HT1080 (cell line): ENCODE measurements at places on chromosomes 6 and 20. TPM values are rescaled to one million over a fixed set of nuclear protein-coding genes. Genes with fewer than 3 reads are reported as not detected.
A peak's percentile ranks its signal among the peaks of the same experiment; 100 is the strongest.

GRCh38 chr20:9352739-9353138 lies 161.7 kb upstream of the LAMP5 start:
- no peak for DNase-seq

DNA sequence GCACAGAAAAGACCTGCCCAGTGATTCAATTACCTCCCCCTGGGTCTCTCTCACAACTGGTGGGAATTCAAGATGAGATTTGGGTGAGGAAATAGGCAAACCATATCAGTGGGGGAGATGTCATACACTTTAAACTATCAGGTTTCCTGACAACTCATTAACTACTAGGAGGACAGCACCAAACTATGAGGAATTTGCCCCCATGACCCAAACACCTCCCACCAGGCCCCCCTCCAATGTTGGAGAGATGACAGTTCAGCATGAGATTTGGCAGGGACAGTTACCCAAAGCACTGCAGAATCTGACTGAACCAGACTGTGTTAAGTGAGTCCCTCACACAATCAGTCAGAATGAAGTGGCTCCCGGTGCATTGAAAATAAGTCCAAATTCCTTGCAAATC lies 148.0 kb downstream of the TTLL2 start:
- DNase-seq = no peak

DNA sequence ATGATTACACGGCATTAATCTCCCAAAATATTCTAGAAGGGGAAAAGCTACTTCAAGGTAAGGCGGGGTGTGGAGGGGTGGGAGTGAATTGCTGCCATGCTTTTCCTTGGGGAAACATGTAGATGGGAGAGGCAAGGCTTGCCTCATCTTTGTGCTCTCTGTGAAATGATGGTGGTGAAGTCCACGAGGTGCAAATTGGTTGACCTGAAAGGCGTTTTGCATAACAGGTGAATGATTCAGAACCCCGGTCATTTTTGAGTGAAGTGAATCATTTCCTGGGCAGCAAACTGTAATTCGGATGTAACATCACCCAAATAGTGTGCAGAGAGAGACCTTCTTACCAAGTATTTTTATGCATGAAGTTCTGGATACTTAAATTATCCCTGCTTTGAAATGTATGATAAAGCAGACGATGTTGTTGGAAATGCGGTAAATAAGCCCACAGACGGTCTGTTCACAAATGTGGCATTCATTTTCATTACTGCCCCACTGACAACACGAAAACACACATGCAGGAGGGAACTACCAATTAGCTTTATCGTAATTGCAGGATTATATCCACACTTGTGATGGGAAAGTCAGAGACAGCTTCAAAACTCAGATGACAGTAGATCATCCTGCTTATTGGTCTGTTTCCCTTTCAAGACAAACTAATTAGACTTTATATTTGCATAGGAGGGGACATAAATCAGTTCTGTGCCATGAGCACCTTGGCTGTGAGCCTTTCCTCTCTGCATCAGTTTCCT lies 3.0 kb downstream of the CDH4 start:
- peak; percentile 80 for DNase-seq

DNA sequence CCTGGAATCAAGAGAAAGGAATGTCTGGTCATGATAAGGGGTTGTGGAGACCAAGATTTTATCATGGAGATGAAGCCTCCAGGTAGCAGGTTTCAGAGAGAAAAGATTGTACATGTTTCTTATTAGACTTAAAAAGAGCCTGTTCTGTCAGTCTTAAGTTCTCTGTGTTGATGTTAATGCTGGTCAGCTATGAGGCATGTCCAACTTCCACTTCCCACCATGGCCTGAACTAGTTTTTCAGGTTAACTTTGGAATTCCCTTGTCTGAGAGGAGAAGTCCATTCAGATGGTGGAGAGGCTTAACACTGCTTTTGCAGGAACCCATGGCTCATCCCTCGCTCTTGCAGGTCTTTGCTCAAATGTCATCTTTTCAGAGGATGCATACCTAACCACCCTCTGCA lies 27.5 kb upstream of the TAB2 start:
- no peak for DNase-seq

DNA sequence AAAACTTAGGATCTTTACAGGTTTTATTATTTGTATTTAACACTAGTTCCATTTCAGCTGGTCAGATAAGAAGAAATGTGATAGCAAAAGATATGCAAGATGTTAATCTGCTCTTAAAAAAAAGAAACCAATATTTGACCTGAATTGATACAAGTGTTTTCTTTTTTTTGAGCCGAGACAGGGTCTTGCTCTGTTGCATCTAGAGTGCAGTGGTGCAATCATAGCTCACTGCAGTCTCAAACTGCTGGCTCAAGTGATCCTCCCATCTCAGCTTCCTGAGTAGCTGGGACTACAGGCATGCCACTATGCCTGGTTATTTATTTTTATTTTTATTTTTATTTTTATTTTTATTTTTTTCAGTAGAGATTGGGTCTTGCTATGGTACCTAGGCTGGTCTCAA lies 133.0 kb downstream of the GMPR start:
- no peak for DNase-seq

The RTEL1 gene
- total RNA-seq = 13.1 and 19.3 TPM in 2 replicates

DNA sequence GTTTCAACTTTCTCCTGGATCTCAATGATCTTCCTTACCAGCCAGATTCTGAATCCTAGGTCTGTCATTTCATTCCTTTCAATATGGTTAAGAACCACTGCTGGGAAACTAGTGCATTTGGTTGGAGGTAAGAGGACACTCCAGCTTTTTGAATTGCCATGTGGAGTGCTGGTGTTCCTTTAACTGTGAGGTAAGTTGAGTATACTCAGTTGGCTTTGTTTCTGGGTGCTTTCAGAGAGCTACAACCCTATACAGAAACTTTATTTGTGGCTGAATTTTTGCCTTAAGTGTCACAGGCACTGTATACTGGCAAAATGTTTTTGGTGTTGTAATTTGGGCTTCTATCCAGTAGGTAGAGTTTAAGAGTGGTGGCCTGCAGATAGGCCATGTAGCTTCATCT lies 175.8 kb downstream of the TBC1D32 start:
- DNase-seq = no peak

DNA sequence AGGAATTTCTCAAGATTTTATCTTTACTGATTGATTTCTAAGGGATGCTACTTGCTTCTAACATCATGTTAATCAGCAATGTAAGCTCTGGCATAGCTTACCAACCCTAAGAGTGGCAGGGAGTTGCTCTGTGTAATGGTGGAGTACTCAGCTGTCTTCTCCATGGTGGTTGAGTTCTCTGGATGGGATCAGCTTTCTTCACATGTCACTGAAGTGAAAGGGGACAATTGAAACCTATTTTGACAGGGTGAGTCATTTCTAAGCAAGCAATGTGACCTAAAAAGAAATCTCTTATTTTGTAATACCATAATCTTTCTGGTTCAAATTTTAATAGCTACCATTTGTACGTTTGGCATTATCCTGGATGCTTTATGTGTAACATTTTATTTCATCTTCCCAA lies 430.4 kb downstream of the GJA1 start:
- DNase-seq = no peak

The MROH8 gene
- total RNA-seq = 1.5 and 3.3 TPM in 2 replicates

DNA sequence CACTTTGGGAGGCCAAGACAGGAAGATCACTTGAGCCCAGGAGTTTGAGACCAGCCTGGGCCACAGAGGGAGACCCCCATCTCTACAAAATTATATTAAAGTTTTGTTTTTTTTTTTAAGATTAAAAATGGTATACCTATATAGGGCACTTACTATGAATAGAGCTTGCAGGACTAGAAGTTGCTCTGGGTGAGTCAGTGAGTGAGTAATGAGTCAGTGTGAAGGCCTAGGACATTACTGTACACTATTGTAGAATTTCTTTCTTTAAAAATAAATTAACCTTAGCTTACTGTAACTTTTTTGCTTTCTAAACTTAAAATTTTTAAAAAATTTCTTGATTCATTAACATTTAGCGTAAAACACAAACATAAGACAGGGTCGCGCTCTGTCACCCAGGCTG lies 29.7 kb downstream of the STK35 start:
- DNase-seq = peak; percentile 70

GRCh38 chr20:2606507-2607006 lies 45.9 kb upstream of the NOP56 start:
- DNase-seq = no peak

- no peak for DNase-seq
Observed at GRCh38 chr20:15138548-15139126, 801.2 kb upstream of the FLRT3 start.

DNA sequence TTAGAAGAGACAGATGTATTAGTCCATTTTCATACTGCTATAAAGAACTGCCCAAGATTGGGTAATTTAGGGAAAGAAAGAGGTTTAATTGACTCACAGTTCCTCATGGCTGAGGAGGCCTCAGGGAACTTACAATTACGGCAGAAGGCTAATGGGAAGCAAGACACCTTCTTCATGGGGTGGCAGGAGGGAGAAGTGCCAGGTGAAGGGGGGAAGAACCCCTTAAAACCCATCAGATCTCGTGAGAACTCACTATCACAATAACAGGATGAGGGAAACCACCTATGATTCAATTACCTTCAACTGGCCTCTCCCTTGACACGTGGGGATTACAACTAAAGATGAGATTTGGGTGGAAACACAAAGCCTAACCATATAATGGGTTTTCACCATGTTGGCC lies 28.9 kb upstream of the PNRC1 start:
- DNase-seq = no peak

DNA sequence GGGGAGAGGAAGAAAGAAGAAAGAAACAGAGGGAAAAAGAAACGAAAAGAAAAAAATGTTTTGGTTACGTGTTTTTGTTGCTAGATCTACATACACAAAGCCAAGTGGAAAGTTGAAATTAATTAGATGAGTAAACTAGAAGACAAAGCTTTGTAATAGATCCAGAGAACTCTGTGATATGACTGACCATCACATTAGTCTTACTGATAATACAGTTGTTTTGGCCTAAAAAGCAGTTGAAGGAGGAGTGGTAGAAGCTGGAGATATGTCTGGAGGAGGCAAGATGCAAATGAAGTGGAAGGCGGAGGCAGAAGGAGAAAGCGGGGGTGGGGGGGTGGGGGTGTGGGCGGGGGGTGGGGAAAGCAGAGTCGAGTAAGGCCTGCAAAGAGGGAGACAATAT lies 500.1 kb upstream of the ID4 start:
- no peak for DNase-seq

The KHDC1L gene
- total RNA-seq = not detected in 2 replicates

- no peak for DNase-seq
Observed at GRCh38 chr6:39433630-39434029, 111.1 kb upstream of the KCNK16 start.

The GLP1R gene
- total RNA-seq = not detected in 2 replicates

DNA sequence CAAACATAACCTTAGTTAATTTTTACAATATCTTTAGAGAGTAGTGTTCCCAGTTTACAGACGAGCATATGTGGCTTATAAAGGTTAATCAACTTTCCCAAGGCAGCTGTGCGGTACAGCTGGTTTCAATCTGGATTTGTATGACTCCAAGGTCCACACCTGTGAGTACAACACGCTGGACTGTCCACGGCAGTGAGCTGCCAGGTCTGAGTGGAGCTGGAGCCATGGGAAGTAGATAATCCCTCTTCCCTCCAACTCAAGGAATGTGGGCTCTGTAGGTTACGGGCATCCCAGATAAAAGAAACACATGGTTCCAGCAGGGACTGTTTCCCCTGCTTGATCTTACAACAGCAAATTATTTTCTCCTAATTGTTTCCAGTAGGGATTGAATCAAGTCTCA lies 102.2 kb downstream of the SOD2 start:
- no peak for DNase-seq

The TREM2 gene
- 0.68 and 1.5 TPM in 2 replicates for total RNA-seq

The ARHGAP18 gene
- 30.4 and 32.1 TPM in 2 replicates for total RNA-seq

The PTPRK gene
- total RNA-seq = 51.7 and 102 TPM in 2 replicates

GRCh38 chr20:14916360-14916920 lies 579.0 kb upstream of the FLRT3 start:
- DNase-seq = no peak

DNA sequence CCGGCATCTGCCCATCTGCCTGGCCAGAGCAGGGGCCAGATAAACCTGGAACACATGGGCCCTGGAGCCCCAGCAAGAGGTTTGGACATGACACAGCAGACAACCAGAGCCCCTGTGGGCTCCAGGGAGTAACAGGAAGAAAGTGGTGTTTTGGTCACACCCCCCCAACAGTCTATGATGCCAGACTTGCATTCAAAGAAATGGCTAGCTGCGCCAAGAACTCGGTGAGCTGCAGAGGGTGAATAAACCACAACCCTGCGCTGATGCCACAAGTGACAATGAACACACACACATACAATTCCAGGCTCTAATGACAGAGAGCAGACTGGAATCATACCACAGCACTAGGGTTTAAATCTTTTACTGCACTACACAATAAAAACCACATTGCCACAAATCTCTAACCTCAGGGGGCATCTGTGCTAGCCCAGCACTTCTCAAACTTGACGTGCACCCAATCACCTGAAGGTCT lies 34.0 kb downstream of the TRERF1 start:
- no peak for DNase-seq

- peak; percentile 50 for DNase-seq
Observed at GRCh38 chr6:13194852-13195251, 133.5 kb downstream of the TBC1D7 start.
